ENCODE measurements at places on chromosomes 6 and 20.

- peak; percentile 82 for DNase-seq
These were observed 880.5 kb upstream of the DEFB115 start for GRCh38 chr20:30376767-30377658.

- peak; percentile 78 for DNase-seq
These were observed 28.4 kb downstream of the PRDM1 start for GRCh38 chr6:106114492-106114891.

- no peak for DNase-seq
These were observed 613.0 kb downstream of the UTRN start for GRCh38 chr6:144898052-144898689.

DNA sequence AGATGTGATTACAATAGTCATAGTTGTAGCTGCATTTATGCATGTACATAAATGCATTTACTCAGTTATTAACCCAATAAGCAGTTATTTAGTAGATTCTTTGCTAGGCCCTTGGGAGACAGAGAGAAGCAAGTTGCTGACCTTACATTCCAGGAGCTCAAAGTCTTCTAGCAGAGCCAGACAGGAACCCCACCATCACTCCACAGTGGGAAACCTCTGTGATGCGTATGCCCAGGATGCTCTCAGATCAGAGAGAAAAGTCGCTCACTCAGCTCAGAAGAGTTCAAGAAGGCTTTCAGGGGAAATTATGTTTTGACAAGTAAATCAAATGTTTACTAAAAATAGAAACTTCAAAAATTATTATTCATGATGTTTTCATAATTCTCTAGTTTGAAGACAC lies 146.3 kb upstream of the EXOC2 start:
- no peak for DNase-seq

DNA sequence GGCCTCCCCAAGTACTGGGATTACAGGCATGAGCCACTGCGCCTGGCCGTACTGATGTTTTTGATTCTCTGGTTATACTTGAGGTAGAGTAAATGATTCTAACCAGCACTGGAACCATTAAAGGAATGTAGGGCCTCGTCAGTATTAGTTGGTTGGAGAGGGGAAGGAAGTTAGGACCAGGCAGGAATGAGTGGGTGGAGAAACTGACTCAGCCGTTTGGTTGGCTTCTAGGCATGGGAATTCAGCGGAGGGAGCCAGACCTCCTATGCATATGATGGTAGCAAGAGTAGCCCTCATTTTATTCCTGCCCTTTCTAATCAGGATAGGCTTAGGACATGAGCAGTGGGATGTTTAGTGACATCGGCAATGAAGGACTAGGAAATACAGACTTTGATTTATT lies 19.0 kb upstream of the SERINC3 start:
- DNase-seq = no peak

DNA sequence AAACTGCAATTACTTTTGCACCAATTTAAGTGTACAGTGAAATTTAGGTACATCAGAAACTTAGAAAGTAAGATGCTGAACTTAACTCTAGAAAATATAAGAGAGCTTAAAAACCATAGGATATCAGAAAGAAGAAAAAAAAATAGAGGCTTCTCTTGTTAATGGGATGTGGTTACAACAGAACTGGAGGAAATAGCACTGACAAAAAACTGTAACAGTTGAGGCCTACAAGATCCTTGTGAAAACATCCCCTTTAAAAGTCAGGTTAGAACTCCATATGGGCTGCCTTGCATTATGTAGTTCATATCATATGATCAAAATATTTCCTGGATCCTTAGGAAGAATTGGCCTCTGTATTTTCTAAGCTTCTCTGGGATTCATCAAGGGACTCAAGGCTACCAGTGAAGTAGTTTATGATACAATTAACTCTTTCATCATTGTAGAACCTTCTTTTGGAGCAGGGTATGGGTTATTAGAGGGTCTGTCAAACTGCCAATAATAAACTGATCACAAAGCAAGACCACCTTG lies 24.8 kb downstream of the MTCL3 start:
- DNase-seq = no peak

DNA sequence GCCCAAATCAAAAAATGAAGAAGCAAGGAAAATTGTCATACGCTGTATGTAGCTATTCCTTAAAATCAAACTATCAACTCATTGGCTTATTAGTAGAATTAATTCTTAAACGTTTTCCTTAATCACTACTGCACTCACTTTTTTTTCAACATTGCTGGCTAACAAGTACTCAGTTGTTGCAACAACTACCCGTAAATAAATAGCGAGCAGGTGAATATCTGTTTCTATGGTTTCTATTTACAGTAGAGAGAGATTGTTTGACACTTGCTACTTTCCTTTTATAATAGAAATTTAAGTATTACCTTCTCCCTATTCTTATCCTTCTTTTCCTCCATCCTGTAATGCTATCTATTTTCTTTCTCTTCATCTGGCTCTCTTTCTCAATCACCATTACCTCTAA lies 25.1 kb downstream of the FRK start:
- no peak for DNase-seq

DNA sequence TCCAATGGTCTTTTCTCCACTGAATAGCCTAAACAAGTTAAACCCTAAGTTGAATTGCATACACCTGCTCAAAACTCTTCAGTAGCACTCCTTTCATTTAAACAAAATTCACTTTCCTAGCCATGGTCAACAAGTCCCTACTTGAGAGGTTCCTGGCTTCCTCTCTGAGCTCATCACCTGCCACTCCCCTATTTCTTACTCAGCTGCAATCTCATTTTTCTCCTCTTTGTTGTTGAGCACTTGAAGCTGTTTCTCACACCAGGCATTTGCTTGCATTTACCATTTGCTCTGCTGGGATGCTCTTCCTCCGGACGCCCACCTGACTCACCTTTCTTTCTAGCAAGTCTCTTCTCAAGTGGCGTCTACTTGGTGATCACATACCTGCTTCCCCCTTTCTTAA lies 38.5 kb downstream of the EDN1 start:
- no peak for DNase-seq

DNA sequence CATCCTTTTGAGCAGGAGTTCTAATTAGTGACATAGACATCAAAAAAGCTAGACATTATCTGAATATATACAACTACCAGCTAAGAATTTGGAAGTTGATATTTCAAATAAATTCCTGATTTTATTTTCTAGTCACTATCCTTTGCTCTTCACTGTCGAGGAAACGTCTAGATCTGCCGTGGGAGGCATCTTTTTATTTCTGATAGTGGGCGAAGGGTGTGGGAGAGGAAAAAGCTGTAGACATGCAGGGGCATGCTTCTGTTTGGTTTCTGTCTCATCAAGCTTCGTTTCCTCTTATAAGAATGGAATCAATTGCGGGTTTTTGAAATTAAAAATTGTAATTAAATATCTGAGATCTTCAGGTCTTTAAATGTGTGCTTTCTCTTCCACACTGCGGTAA lies 16.2 kb upstream of the C6orf118 start:
- no peak for DNase-seq

DNA sequence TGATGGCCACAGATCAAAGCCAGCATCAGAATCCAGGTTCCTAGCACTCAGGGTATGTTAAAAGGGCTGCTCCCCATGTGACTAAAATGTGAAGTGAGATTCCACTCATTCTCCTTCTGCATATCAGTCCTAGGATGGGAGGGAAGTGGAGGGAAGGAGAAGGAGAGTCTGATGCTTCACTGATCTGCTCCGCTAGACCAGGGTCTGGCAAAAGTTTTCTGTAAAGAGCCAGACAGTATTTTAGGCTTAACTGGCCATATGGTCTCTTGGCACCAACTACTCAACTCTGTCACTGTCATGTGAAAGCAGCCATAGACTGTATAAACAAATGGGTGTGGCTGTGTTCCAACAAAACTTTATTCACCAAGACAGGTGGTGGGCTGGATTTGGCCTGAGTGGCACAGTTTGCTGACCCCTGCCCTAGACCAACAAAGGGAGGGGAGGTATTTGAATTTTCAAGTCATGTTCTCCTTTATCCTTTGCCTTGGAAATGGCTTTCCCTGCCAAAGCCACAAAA lies 22.6 kb downstream of the GHRH start:
- DNase-seq = no peak

DNA sequence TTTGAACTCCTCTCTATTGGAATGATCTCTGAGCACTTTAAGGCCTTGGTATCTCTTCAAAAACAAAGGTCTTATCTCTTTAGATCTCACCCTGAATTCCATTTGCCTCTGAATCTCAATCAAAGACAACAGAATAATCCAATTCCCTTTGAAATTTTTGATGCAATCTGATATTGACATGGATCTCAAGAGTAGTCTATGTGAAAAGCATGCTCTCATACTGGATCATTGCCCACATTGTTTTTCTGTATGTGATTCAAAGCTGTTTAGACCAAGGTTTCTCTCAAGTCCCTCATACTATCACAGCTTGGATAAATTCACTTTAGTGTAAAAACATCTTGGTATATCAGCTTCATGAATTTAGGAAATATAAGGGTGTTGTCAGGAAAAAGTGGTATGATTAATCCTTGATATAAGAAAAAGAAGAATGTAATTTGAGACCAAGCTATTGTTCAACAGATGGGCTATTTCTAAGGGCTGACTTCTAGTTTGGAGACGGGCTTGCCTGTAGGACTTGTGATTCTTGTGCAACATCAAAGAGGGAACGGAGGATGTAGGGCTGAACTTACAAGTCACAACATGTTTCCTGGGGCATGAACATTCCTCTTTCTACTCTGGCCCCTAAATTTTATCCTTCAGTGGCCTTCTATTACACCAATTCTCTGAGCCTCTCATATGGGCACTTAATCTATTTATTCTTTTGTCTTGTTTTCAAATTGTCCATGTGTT lies 77.9 kb upstream of the CITED2 start:
- DNase-seq = no peak

GRCh38 chr20:48861444-48861843 lies 33.6 kb upstream of the PREX1 start:
- no peak for DNase-seq

DNA sequence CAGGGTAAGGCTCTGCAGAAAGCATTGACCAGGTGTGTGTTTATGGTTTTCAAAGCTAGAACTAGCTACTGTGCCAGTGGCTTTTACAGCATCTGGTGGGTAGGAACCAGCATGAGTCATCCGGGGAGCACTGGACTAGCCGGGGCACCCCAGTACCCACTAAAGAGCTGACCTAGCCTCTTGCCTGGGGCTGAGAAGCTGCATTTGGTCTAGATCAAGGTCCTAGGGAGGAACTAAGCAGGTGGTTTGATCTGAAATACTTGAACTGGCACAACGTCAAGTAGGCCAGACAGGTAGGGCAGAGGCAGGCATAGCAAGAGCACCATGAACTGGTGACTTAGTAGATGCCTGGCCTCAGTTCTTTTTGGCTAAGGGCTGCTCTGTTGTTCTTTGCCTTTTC lies 109.8 kb upstream of the PTPRK start:
- no peak for DNase-seq

- no peak for DNase-seq
These were observed 46.8 kb upstream of the SLCO4A1 start for GRCh38 chr20:62595491-62595890.

GRCh38 chr20:11792568-11792953 lies 125.1 kb upstream of the BTBD3 start:
- DNase-seq = no peak

DNA sequence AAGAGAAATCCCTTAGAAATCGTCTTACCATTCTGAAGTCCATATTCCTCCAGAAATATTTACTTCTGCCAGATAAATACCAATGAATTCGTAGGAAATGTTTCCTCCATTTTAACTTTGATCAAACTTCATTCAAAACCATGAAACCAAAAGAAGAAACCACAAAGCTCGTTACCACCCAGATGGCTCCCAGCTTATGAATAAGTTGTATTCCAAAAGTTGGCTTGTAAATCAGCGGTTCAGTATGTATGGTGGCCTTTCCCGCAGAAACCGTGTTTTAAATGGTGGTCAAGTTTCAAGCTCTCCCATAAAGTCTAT lies 73.6 kb upstream of the RIPOR2 start:
- no peak for DNase-seq

- no peak for DNase-seq
These were observed 269.1 kb downstream of the CD83 start for GRCh38 chr6:14386668-14387067.

GRCh38 chr6:36827261-36828079 lies 11.8 kb downstream of the CPNE5 start:
- DNase-seq = peak; percentile 12

DNA sequence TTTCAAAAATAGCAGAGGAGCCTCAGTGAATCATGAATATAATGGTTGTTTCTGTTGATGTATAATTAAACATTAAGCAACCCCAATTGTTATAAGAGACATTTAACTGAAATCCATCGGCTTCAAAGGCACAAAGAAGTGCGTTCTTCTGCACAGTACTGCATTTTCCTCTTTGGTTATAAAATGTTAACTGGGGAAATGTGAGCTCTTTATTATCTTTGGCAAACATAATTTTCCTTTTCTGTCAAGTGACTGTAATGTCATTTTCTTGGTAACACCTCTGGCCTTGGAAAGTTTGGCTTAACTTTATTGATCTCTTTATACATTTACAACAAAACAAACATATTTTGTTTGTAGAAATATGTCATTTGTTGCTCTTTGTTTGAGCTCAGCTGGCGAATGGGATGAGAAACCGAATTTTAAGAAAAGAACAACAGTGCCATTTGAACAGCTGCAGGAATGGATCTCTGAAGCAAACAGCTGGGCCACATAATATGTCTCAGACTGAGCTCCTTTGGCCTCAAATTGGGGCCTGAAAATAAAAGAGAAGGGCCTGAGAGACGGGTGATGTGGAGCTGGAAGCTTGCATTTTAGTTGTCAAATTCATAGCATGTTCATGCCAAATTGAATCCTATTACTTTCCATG lies 427.0 kb upstream of the SPTLC3 start:
- no peak for DNase-seq

GRCh38 chr6:33816911-33817310 lies 13.1 kb upstream of the MLN start:
- no peak for DNase-seq

GRCh38 chr6:105310371-105310770 lies 92.5 kb downstream of the PREP start:
- no peak for DNase-seq

GRCh38 chr6:53148684-53149083 lies at the start of gene GCM1:
Gene GCM1, minus strand, starts transcription at chr6:53148841. Its CDS starts 3,209 bp downstream, at chr6:53145632.
- no peak for DNase-seq

Measured in stimulated activated CD4-positive, alpha-beta T cell treated with anti-CD3 and anti-CD28 coated beads, Interleukin-4, amount 100 ng/mL, for 48 hours (primary cell).